ENCODE measurements at places on chromosomes 13 and 19. TPM values are rescaled to one million over a fixed set of nuclear protein-coding genes. Genes with fewer than 3 reads are reported as not detected.

KLK15 gene
- not detected for total RNA-seq

DNA sequence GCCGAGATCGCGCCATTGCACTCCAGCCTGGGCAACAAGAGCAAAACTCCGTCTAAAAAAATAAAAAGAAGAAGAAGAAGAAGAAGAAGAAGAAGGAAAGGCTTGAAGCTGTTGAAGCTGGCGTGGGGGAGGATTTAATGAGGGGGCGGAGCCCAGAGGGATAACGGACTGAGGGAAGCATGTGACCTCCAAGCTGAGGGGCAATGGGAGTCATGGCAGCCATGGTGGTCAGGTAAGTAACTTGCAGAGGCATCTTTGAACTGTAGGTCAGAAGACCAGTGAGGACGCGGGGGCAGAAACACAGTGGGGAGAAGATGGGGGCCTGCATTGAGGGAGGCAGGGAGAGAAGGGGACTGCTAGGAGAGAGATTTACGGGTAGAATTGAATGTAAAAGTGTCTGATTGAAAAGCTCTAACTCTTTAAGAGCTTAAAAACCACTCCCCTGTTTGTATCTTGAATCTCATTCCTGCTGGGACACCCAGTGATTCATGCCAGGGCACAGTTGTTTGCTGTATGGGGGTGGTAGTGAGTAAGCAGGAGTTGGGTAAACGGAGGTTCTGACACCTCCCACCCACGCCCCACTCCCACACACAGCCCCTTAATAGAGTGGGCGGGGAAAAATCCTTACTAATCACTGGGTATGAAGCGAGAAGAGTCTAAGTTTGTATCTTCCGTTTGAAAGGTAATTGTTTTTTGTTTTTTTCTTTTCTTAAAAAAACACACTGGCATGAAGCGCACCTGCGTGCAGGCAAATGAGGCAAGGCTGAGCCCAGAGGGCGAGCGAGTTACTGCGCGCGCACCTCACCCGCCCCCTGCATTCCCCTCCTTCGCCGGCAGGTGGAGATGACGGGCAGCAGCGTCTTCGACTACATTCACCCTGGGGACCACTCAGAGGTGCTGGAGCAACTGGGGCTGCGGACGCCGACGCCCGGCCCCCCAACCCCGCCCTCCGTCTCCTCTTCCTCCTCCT is 13.0 kb downstream of the TMEM160 start:
- peak; percentile 85 for DNase-seq

DNA sequence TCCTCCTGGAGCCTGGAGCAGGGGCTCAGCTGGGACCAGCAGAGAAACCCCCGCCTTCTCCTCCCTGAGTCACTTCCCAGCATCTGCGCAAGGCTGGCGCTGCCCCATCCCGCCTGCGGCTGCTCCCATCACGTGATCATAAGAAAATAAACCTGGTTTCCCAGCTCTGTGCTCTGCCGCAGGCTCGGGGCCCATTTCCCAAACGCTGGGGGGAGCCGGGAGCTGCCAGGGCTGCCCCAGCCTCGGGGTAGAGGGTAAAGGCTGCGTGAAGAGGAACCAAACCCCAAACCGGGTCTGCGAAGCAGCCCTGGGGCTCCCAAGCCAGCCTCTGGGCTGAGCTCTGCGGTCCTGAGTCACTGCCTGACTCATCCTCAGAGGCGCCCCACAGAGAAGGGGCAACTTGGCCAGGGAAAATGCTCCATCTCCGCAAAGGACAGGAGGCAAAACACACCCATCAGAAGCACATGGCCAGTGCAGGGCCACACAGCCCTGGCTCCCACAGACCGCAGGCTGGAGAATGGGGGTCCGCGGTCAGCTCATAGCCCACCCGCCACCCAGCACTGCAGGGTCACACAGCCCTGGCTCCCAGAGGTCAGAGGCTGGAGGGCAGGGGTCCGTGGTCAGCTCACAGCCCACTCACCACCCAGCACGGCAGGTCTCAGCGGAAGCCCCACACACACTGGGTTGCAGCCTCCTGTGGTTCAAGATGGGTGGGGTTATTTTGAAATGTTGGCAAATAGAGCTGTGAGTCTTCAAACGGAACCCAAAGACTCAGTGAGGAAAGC is 67.1 kb downstream of the RASA3 start:
- peak; percentile 99 for DNase-seq

- DNase-seq = no peak
Observed at GRCh38 chr13:99197117-99197651, 3.5 kb upstream of the UBAC2 start.

DNA sequence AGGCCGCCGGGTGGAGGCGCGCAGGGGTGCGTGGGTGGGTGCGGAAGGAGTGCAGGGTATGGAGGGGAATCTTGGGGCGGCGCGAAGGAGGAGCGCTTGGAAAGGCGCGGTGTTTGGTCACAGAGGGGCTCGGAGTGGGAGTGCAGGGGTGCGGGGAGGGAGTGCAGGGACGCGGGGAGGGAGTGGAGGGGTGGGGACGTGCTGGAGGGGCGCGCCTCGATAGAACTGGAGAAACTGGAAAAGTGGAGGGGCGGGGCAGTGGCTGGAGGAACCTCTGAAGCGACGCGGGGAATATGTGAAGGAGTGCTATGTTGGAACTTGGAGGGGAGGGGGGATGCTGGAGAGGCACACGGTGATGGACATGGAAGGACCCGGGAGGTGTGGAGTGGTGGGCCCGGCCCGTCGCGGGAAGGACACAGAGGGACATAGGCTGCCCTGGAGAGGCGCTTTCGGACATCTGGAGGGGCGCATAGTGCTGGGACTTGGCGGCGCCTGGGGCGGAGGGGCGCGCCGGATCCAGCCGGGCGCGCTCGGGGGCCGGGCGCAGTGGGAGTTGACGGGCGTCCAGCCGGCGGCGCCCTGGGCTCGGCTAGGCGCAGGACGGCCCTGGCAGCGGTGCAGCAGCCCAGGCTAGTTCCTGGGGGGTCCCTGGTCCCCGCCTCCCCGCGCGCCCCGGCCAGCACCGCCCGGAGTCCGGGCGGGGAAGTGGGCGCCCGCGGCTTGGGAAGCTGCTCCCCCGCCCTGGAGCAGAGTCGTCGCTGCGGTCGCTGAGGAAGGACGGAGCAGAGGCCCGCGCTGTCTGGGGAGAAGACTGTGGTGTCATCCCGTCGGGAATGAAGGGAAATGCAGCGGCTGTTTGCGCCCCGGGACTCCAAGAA is 20.8 kb upstream of the SGCG start:
- DNase-seq = no peak

GRCh38 chr19:5125376-5125775 is 156.5 kb downstream of the KDM4B start:
- DNase-seq = no peak

DNA sequence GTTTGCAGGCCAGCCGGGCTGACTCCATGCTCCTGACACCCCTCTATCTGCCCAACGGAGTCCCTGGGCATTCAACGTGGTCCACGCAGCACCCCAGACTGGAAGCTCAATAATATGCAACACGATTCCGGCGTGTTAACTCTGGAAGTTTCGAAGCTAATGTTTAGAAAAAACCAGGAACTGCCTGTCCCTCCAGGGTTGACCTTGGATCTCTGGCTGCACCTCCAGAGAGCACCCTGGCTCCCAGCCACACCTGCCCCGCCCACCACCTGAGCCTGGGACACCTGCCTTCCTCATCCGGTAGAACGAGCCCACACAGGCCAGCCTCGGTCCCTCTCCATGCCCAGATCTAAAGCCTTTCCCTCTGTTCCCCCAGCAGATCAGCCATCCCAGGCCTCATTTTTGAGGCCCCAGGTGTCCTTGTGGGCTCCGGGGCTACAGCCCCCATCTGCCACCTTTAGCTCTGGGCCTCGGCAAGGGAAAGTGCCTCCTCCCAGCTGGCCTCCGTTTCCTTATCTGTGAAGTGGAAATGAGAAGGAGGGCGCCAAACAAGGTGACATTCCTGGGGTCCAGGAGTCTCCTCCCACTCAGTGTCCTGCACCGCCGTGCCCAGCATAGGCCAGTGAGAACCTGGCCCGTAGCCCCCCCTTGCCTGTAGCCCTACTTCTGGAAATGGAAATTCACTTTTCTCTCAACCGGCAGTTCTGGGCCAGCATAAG is 38.7 kb downstream of the KLF2 start:
- no peak for DNase-seq

- DNase-seq = peak; percentile 64
Observed at GRCh38 chr13:93700115-93700514, 473.5 kb downstream of the GPC6 start.

DNA sequence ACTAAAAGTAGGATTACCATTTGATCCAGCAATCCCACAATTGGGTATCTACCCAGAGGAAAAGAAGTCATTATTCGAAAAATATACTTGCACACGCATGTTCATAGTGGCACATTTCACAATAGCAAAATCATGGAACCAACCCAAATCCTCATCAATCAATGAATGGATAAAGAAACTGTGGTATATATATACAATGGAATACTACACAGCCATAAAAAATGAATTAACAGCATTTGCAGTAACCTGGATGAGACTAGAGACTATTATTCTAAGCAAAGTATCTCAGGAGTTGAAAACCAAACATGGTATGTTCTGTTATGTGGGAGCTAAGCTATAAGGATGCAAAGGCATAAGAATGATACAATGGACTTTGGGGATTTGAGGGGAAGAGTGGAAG is 3.0 kb downstream of the ZNF708 start:
- no peak for DNase-seq

DNA sequence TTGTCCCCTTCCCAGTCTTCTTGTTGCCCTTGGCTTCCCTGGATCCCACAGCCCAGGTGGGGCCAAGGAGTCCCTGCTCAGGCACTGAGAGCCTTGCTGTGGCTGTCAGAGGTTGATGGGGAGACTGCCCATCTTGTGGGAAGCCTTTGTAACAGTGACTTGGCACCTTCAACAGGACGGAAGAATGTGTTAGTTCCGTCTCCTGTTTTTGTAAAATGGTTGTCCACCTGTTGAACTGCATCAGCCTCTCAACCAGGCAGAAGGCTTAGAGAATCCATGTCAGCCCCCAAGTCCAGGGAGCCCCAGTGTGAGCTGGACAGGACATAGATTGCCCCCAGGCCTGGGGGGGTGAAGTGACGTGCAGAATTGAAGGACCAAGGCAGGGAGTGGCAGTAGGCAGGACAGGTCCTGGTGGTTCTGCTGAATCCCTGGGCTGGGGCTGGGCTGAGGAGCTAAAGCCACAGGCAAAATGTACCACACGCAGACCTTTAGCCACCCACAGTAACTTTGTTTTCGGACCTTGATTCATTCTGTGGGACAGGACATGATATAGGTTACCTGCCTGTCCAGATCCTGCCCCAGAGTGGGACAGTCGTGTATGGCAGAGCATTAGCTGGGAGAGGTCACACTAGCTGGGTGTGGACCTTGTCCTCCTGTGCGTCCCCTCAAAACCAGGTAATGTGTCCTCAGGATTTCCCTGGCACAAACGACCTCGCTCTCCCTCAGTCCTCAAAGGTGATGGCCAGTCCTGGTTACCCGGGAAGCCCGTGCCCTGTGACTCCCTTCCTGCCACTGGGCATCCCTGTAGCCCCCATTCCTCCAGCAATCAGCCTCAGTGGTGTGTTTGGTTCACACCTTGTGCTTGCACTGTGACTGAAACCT is 47.0 kb downstream of the GATAD2A start:
- no peak for DNase-seq

GRCh38 chr13:37492741-37493514 is 105.6 kb downstream of the POSTN start:
- peak; percentile 84 for DNase-seq

DNA sequence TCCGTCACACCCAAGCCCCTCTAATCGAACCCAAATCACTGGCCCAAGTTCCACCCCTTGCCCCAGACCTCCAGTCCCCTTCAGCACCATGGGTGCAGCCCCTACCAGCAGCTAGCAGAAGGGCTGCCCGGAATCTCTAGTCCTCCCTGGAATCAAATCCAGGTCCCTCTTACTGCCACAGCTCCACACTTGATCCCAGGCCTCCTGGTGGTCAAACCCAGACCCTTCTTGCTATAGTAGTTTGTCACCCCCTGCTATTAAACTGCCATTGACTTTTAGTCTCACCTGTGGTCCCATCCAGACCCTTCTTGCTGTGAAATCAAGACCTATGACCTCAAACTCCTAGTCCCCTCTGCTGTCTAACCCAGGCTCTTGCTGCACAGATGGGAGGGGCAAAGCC is 8.7 kb downstream of the HIPK4 start:
- no peak for DNase-seq

IGFL1 gene
- total RNA-seq = not detected

GRCh38 chr19:33064458-33064791 is 263 bp downstream of the RHPN2 start:
- no peak for DNase-seq

AP1M2 gene
- not detected for total RNA-seq

ITM2B gene
- 144 TPM for total RNA-seq

GRCh38 chr13:112073245-112074138 is 6.5 kb downstream of the SOX1 start:
- DNase-seq = no peak

DNA sequence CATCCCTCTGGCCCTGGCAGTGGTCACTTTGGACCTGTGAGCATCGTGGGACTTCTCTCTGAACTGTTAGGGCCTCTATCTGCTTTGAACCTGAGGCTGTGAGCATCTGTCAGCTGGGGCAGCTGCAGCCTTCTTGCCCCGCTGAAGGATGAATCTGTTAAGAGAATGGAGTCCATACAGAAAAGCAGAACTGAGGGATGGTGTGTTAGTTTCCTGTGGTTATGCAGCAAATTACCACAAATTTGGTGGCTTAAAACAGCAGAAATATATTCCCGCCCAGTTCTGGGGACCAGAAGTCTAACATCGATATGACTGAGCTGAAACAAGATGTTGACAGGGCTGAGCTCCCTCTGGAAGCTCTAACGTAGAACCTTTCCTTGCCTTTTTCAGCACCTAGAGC is 1.6 kb upstream of the ZNF497 start:
- no peak for DNase-seq

DNA sequence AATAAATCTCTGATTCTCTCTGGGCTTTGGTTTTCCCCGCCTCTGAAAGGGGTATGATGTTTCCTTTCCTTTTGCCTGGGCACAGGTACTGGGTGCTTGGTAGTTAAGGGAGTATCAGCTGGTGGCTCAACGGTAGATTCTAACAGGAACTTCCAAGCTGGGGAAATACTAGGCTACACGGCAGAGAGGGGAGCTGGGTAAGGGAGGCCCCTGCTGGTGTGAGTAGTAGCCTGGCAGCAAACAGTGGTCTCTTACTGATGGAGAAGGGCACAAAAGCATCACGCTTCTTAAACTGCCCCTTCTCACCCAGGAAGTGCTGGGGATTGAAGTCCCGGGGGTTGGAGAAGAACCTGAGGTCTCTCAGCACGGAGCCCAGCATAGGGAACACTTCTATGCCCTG is 26.9 kb upstream of the CYP2A7 start:
- no peak for DNase-seq

GRCh38 chr13:98609756-98610155 is 32.8 kb upstream of the STK24 start:
- no peak for DNase-seq

PRRG2 gene
- 0.38 TPM for total RNA-seq

DNA sequence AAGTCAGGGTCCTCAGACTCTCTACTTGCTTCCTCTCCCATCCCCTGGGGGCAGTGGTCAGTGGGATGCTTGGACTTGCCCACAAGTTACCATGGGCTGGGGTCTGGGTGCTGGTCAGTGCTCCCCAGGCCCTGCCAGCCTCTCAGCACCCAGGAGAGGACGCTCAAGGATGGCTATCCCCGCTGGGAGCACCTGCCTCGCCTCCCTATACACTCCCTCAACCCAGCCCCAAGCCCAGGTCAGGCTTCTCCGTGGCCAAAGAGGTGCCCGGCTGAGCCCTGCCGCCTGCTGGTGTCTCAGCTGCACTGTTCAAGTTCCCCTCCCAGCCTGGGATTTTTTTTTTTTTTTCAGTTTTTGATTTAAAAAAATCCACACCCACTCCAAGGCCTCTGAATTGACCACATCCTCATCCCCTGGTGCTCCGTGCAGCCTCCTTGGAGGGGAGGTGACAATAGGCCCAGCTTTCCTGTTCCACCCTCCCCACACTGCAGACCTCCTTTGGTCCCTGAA is 10.8 kb downstream of the F2RL3 start:
- peak; percentile 11 for DNase-seq

GRCh38 chr13:36323951-36324566 is 22.1 kb downstream of the SPART start:
- DNase-seq = peak; percentile 77

ZNF490 gene
- 10.3 TPM for total RNA-seq
